ENCODE measurements at places on chromosomes 4 and X.

DNA sequence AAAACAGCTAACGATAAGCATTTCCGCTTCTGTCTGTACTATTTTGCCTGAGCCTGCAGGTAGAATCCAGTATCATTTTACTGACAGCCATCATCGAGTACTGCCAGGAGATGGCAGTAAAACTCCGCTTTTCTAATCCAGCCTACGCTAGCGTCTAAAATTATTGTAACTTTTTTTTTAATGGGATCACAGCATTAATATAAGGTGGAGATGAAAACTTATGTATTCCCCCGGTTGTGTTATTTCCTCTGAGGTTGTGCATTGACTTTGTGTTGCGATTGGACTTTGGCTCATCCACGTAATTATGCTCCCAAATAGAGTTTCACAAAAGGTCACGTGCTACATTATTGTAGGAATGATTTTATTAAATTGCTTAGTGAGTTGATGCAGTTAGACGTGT is 248.1 kb downstream of the C4orf33 start:
- peak; percentile 27 for DNase-seq

- DNase-seq = no peak
These were observed 135.7 kb upstream of the ANXA10 start for GRCh38 chr4:167956676-167957075.

DNA sequence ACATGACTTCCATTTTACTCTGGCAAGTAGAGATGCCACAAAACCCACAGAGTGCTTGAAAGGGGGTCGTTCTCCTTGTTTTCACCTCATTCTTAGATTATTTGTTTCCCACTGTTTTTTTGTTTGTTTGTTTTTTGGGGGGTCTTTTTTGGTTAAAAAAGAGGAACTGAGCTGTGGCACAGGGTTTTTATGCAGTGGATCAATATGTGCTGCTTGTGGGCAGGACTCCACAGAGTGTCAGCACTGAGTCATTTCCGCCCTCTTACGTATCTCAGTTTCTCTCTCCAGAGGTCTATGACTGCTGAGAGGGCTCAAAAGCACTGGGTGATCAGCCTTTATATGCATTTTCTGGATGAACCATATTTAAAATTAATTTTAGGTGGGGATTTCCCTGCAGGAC is 268.1 kb upstream of the GRID2 start:
- no peak for DNase-seq

GRCh38 chr4:113040793-113041192 is 8.7 kb upstream of the ANK2 start:
- DNase-seq = no peak

GRCh38 chr4:47830265-47831025 is 7.4 kb downstream of the CORIN start:
- no peak for DNase-seq

GRCh38 chr4:142348613-142349021 is 497.5 kb downstream of the INPP4B start:
- no peak for DNase-seq

GRCh38 chr4:105520819-105521790 is 31.3 kb upstream of the ARHGEF38 start:
- DNase-seq = peak; percentile 56

- DNase-seq = no peak
These were observed 74.0 kb upstream of the VMA21 start for GRCh38 chrX:151323054-151323453.

- no peak for DNase-seq
These were observed 2.1 kb downstream of the ASMTL start for GRCh38 chrX:1450361-1451161.

DNA sequence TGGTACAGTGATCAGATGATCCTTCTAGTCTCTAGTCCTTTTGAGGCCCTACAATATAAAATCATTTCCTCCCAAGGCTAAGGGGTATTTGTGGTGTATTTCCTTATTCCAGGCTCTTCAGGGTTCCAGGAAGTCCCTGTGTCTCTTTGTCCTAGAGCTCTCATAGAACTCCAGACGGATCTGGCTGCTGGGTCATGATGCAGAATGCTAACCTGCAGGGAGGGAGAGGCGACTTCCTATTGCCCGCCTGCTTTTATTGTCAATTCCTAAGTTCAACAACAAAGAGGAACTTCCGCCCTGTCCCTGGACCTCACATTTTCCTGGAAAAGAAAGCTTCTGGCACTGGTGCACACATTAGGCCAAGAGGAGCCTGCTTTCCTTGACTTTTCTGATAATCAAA is 45.9 kb upstream of the ZNF827 start:
- DNase-seq = no peak

DNA sequence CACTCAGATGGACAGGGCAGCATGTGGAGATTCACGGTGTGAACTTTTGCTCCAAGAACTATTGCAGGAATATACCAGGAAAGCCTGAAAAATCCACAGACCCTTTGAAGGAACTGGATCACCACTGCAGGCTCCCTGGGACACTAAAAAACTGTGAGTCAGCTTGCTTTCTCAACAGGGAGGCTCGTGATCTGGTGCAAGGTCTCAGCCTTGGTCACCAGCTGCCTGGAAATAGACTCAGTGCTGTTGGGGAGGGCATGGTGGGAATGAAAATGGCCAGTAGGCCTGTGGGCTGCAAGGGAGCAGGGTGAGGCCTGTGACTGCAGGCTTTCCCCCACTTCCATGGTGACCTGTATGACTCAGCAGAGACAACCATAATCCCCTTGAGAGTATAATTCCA is 426.4 kb upstream of the RPS6KA3 start:
- no peak for DNase-seq

- no peak for DNase-seq
These were observed 695 bp downstream of the MTM1 start for GRCh38 chrX:150569155-150569477.

DNA sequence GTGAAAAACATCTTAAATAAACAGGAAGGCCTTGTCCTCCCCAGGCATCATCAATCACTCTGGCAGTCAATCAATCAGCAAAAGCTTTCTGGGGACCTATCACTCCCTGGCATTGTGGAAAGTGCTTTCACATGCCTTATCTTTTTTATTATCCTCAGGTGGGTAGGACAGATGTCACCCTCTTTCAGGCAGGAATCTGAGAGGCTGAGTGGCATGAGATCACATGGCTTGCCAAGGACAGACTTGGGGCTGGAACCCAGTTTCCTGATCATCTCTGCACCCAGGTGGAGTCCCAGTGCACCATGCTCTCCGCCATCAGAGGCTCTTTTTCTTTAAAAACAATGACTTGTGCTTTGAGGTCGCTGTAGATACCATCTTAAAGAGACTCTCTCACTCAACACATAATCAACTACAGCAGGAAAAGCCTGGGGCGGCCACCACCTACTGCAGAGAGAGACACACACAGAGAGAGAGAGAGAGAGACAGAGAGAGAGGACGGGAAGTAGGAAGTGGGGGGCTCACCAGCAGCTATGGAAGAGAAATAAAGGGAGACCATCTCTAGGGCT is 282.7 kb downstream of the PTTG2 start:
- DNase-seq = no peak

GRCh38 chr4:82697561-82697960 is 101.0 kb downstream of the SCD5 start:
- no peak for DNase-seq

GRCh38 chr4:128663325-128663724 is 146.2 kb upstream of the JADE1 start:
- no peak for DNase-seq

- no peak for DNase-seq
These were observed 388.8 kb upstream of the EPHA5 start for GRCh38 chr4:66059136-66059535.

DNA sequence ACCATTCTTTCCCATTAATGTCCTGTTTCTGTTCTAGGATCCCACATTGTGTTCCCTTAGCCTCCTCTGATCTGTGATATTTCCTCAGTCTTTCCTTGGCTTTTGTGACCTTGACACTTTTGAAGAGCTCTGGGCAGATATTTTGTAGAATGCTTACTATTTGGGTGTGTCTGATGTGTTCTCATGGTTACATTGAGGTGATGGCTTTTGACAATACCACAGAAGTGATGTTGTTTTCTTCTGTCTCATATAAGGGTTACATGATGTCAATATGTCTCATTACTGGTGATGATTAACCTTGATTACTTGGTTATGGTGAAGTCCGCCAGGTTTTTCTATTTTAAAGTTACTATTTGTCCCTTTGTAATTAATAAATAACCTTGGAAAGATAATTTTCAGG is 183.7 kb downstream of the SOWAHB start:
- DNase-seq = no peak

- no peak for DNase-seq
These were observed 46.0 kb upstream of the MAN2B2 start for GRCh38 chr4:6529021-6529420.

DNA sequence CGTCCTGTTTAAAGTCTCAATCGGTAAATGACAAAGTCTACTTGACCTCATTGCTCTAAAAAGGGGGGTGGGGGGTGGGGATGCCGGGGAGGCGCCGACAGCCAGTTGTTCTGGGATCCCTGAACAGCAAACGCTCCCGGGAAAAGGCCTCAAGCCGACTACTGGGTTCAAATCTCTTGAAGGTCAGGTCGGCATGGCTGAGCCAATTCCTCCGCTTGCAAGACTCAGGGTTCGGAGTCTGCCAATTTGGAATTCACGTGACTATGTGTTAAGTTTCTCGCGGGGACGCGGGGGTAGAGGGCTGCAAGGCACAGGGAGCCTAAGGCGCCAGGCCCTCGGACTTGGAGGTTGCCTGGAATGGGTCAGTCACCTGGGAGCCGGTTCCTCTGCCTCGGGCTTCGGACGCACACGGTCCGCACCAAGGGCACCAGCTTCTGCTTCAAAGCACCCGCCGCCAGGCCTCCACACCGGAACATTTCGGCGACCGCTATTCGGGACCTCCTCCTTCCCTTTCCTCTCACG is 399 bp downstream of the AIFM1 start:
- DNase-seq = peak; percentile 34

DNA sequence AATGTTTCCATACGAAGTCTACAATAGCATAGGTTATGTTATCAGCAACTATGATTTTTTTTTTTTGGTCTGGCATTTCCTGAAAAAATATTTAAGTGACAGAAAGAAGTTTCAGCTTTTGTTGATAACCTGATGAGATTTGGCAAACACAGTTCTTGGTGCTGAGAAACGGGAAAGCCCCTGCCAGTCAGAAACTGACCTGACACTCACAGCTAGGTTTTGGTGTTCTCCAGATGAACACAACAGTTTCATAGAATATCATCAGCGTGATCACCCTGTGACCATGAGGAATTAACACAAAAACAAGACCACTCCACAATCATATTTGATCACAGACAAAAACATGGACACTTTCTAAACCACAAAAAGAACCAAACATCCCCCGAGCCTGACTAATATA is 152.5 kb upstream of the DCAF8L1 start:
- DNase-seq = no peak

- DNase-seq = no peak
These were observed 2399.8 kb upstream of the TENM3 start for GRCh38 chr4:179843370-179843769.

All from ACHN (cell line).